NCI-H345 (cell line): ENCODE measurements at places on chromosomes 7 and 10.

DNA sequence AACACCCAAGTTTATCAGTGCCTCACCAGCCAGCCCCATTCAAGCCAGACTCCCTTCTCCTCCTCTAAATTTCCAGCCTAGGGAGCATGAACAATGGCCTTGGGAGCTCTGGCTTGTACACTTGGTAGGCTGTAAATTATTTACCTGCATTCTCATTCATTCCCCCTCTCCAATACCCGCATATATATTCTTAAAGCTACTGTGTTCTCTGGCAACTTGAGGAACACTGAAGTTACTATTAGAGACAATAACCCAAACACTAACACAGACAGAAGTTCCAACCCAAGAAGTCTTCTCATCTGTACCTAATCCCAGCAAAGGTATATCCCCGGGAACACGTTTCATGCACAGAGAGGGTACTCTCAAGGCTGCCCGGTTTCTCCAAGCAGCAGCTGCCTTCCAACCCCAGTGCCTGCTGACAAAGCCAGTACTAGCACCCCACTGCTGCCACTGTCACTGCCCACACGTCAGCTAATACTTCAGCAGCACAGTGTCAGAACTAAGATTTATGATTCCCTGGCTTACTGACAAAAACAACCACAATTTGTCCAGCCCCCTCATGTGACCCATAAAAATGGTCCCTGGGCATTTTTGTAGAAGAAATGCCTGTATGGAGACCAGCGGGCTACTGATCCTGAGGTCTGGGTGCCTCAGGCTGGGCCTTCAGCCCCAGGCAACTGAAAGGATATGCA, 3.1 kb downstream of the WDR91 start:
- no peak for DNase-seq

DNA sequence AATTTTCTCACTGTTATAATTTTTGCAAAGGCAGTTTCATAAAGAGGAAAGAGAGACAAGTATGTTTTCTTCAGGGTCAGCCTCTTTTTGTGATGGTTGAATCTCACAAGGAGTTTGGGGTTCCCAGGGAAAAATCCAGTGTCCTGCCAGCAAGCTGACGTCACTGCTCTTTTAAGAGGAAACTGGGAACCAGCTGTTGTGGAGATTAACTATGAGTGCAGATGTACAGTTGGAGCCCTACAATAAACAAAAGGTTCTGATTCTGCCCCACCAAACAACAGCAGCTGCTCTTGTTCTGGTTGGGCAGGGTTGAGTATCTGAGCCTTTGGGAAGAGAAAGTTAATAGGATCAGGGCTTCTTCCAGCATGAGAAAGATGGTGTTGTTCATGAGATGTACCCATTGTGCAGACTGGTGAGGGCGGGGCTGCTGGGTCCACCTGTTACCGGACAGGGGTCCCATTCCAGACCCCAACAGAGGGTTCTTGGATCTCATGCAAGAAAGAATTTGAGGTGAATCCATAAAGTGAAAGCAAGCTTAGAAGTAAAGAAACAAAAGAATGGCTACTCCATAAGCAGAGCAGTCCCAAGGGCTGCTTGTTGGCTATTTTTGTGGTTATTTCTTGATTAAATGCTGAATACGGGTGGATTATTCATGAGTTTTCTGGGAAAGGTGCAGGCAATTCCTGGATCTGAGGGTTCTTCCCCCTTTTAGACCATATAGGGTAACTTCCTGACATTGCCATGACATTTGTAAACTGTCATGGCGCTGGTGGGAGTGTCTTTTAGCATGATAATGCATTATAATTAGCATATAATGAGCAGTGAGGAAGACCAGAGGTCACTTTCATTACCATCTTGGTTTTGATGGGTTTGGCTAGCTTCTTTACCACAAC, 12.5 kb downstream of the PRF1 start:
- no peak for DNase-seq

GRCh38 chr7:149797771-149798170, 24.4 kb upstream of the ZNF467 start:
- no peak for DNase-seq

DNA sequence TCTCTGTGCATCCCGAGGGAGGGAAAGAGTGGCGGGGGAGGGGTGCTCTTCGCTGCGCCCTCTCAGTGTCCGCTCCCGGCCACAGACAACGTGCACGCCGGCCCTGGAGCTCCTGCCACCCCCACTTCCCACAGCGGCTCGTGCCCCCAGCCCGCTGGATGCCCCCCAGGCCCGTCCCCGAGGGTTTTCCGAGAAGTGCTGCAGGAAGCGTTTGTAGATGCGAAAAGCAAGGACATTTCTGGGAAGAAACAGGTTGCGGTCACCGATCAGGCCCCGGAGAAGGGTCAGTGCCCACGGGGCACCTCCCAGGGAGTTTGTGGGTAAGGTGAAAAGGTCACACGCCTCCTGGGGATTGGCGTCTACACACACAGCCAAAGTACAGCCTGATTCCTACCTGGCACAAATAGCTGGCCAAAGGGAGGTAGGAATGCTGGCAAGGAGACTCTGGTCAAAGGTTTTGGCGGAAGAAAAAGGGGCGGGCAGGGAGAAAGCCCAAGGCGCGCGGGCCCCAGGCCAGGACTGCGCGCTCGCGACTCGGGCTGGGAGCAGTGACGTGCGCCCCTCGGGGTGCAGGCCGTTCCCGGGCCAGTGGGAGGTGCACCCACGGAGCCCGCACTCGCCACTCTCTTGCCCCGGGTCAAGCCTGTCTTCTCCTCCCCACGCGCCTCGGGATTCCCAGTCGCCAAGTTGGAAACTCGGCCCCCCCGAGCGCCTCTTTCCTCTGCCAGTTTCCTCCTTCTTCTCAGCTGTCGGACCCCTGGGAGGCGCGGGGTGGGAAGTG, 1.5 kb upstream of the NRP1 start:
- no peak for DNase-seq

- no peak for DNase-seq
Measured at GRCh38 chr7:50534690-50535290, 30.4 kb downstream of the DDC start.

DNA sequence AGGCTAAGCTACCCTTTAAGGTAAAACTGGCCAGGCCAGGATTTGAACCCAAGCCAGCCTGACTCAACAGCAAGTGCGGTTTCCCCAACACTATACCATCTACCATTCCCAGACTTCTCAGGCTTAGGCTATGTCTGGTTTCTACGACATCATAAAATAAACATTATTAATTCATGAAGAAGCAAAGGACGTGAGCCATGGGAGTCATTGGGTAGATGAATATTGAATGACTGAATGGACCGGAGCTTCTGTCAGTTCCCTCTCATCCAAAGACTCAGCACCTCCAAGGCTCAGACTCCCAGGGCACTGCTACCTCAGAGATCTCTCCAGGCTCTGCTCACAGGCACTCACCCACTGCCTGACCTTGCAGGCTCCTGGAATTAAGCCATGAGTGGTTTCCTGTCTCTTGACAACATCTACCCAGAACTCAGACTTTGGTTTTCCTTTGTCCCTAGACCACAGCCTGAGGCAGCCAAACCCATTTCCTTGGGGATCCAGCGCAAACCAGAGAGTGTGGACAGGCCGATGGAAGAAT, 64.6 kb upstream of the STEAP1B start:
- no peak for DNase-seq

DNA sequence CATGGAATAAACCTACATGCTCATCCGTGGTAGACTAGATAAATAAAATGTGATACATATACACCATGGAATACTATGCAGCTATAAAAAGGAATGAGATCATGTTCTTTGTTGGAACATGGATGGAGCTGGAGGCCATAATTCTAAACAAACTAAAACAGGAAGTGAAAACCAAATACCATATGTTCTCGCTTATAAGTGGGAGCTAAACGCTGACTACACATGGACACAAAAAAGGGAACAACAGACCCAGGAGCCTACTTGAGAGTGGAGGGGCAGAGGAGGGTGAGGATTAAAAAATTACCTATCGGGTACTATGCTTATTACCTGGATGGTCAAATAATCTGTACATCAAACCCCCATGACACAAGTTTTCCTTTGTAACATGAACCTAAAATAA, 68.7 kb upstream of the SEC61G start:
- no peak for DNase-seq

DNA sequence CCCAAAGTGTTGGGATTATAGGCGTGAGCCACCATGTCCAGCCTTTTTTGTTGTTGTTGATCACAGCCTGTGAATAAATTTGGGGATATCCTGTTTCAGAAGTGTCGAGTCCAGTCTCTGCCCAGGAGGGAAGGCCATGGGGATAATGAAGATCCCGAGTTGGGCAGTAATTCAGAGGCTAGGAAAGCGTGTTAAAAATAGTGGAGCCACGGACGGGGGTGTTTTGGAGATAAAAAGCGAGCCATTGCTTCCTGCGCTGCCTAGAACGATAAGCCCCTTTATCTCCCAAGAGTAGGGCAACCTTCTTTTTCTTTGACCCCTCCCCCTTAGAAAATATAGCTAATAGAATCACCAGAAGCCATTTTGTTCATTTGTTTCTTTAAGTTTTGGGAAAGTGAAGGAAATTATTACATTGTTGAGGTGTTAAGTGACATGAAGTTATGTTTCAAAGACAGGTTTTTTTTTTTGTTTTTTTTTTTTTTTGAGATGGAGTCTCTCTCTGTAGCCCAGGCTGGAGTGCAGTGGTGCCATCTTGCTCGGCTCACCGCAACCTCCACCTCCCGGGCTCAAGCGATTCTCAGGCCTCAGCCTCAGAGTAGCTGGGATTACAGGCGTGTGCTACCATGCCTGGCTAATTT, 43.3 kb downstream of the IL15RA start:
- no peak for DNase-seq

DNA sequence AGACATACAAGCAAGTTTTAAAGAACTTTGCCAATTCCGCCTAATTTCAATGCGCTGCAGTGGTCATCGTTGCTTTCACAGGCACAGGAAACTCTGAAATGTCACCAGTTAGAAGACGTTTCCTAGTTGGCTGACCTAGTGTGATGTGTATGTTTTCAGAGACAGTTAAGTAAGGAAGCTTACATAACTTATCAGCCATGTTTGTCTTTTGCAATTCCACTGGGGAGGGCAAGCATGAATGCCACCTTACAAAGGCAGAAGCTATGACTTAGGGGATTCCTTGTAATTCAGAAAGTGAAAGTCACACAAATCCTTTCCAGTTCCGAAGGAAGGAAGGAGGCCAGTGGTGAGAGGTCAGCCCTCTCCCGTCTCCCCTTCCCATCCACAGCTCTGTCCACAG, 15.0 kb upstream of the NPS start:
- no peak for DNase-seq

- DNase-seq, result peak; percentile 28
Measured at GRCh38 chr7:39130274-39130673, 152.6 kb downstream of the POU6F2 start.

DNA sequence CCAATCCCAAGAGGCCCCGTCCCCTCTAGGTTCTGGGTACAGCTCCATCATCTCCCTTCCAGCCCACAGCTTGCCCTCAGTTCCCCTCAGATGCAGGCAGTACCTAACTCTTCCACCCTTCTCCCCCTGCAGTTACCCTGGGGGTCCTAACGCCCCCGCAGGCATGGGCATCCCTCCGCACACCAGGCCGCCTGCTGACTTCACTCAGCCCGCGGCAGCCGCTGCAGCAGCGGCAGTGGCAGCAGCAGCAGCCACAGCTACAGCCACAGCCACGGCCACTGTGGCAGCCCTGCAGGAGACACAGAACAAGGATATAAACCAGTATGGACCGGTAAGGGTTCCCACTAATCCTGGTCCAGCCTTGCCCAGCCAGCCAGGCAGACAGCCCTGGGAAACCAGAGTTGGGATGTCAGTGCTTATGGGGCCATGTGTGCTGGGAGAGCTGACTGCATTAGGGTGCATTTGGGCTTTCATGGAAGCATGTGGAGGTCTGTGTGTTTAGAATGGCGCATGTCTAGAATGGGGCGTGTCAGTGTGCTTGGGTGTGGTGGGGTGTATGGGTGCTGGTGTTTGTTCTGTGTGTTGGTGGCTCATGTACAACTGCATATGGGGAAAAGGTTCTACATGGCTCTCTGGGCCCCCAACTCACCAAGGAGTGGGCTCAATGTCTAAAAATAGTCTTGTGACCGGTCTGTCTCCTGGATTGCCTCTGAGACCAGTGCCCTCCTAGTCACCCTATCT, 55.1 kb upstream of the PPIF start:
- no peak for DNase-seq

DNA sequence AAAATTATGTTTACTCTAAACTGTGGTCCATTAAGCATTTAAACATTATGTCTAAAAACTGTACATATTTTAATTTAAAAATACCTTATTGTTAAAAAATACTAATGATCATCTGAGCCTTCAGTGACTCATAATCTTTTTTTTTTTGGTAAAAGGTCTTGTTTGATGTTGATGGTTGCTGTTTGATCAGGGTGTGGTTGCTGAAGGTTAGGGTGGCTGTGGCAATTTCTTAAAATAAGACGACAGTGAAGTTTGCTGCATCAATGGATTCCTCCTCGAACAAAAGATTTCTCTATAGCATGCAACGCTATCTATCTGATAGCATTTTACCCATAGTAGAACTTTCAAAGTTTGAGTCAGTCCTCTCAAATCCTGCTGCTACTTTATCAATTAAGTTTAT, 180.0 kb upstream of the AHR start:
- DNase-seq, result no peak

DNA sequence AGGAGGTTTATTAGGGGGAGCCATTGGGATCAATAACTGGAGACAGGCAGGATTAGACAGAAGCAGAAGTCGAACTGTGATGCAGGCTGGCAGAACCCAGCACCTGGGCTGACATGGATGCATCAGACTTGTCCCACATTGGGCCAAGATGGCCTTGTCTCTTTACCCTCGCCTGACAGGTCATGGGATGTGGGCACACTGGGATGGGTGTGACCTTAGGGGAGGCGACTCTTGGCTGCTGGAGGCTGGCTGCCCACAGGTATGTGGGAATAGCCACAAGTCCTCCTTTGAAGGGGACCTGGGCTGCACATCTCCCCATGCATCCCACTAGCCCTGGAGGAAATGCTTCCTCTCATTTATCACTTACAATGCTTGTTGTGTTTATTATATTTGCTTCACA, 17.3 kb downstream of the NFE2L3 start:
- no peak for DNase-seq

DNA sequence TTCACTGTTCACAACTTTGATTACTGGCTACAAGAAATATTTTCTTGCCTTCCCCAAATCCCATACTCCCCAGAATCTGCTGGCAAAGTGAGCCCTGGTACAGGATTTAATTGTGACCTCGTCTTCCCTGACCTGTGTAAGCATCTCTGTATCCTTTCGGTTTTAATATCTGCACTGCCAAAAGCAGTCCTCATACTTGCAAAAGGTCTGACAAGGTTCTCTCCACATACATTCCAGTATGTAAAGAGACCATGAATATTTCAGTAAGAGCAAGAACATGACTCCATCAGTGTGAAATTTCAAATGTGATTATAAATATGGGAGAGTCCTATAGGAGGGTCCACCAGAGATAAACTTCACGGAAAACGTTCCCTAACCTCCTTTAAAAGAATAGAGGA, 134.0 kb upstream of the TCF7L2 start:
- DNase-seq, result no peak

DNA sequence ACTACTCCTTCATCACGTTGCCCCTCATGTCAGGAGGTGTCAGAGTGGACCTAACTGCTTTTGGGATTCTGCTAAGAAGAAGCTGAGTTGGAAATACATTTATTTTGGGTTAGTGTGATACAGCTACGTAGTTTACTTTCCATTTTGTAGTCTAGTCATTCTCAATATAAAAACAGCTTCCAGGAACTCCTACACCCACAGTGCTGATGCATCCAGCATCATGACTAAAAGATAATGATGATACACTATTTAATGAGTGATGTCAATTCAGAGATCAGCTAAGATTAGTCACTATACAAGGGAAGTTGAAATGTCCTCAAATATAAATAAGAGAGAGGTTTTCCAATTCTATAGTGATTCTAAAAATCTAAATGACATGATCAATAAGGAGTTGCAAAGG, 264.2 kb upstream of the SLC26A5 start:
- DNase-seq, result no peak
